ENCODE measurements at places on chromosomes 13 and 19.

DNA sequence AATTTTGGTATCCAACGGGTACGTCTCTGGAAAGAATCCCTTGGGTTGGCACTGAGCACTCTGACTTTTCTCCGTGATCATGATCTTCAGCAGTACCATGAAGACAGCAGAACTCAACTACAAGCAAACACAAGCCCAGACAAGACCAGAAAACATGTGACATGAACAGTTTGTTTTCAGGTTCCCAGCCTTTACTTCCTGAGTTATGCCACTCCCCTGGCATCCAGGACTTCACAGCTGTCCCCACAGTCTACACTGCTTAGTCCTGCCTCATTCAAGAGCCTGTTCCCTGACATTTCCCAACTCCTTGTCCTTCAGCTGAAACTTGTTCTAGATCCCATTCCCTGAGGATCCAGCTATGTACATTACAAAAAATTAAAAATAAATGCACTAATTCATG lies 4.9 kb upstream of the N4BP2L1 start:
- H3K27me3 ChIP-seq: no peaks in the 10 kb centered on the region
- no peak overlapping the region for H3K4me3 ChIP-seq
- no peak for DNase-seq

GRCh38 chr19:29680447-29680846 lies 15.2 kb downstream of the PLEKHF1 start:
- no peak overlapping the region for H3K4me3 ChIP-seq
- peak overlapping the region; percentile 41 for H3K27ac ChIP-seq
- H3K27me3 ChIP-seq: no peaks in the 10 kb centered on the region
- H3K4me1 ChIP-seq: peaks cover 59% of the 10 kb centered on the region
- H3K36me3 ChIP-seq: peaks cover 31% of the 10 kb centered on the region

DNA sequence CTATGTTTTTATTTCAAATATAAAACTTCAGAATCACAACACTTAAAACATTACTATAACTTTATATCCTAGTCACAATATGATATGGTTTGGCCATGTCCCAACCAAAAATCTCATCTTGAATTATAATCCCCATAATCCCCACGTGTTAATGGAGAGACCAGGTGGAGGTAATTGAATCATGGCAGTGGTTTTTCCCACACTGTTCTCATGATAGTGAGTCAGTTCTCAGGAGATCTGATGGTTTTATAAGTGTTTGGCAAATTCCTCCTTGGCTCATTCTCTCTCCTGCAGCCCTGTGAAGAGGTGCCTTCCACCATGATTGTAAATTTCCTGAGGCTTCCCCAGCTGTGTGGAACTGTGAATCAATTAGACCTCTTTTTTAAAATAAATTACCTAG lies 307.6 kb downstream of the SPRY2 start:
- H3K36me3 ChIP-seq: no peaks in the 10 kb centered on the region
- H3K4me3 ChIP-seq: no peak overlapping the region
- H3K4me1 ChIP-seq: no peaks in the 10 kb centered on the region
- H3K27ac ChIP-seq: no peak overlapping the region

DNA sequence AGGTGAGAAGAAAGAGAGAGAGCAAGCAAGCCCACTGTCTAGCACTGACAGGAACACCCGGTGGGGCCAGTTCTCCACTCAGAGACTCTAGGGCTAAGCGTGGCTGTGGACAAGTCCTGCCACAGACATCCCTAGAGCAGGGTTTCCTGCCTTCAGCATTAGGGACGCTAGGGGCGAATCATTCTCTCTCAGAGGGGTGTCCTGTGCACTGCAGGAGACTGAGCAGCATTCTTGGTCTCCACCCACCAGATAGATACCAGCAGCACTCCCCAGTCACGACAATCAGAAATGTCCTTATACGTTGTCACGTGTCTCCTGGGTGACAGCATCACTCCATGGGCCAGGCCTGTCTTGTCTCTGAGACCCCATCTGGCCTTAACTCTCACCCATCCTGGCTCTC lies 1.5 kb downstream of the OR10H1 start:
- DNase-seq: no peak
- H3K4me3 ChIP-seq: no peak overlapping the region
- no peaks in the 10 kb centered on the region for H3K27me3 ChIP-seq
- no peak overlapping the region for H3K27ac ChIP-seq
